ENCODE measurements at places on chromosomes 12 and 14.

DNA sequence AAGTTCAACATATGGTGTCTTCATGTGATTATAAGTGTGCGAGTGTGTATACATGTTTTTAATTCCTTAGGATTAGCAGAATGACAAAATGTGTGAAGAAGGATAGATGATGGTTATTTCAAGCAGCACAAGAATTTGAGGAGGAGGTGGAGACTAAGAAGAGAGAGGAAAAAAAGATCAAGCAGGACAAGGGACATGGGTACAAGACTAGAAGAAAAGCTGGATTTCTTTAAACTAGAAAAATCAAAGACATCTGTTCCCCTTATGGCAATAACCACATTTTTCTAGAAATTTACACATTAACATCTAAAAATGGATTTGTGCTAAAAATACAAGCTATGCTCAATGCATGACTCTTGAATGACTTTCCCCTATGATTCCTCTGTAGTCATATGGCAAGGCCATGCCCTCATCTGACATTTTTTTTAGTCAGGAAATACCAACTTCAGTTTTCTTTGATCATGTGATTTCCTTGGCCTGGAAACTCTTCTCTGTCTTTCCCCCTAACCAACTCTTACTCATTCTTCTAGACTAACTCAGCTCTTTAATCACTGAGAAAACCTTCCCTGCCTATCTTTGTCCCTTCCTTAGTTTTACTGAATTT lies 435.8 kb downstream of the NRXN3 start:
- DNase-seq: peak; percentile 93

GRCh38 chr14:21241218-21241819 lies 27.9 kb downstream of the HNRNPC start:
- peak; percentile 56 for DNase-seq

DNA sequence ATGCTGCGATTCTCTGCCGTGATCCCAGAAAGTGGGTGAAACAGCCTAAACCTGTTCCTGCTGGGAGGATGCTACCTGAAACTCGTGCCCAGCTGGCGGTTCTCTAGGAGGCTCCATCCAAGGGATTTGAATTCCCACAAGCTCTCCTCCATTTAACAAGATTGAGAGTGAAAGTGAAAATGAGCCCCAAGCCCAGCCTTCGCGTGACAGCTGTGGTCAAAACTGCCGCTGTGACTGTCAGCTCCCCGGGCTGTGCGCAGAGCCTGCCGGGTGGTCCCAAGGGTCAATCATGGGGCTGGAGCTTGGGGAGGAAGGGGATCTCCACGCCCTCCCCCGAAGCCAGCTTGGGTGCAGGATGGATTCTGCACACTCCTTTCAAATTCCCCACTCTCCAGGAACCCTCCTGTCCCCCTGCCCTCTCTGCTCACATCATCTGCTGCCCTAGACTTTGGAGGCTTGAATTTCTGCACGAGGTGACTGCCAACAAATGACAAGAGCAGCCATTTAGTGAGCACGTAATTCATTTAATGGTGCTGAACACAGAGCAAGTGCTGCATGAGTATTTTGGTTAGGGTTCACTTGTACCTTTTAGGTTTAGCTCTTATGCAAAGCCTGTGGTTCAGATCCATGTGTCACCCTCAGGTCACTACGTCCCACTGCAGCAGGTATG lies 5.3 kb downstream of the ASB2 start:
- DNase-seq: peak; percentile 43

GRCh38 chr12:65164774-65165173 lies 4.6 kb upstream of the LEMD3 start:
- DNase-seq: no peak

GRCh38 chr12:76030341-76031080 lies 1.1 kb downstream of the PHLDA1 start:
- DNase-seq: peak; percentile 72

GRCh38 chr14:22332686-22333421 lies 256.2 kb downstream of the DAD1 start:
- DNase-seq: no peak

- DNase-seq: no peak
Observed at GRCh38 chr12:126807312-126807865, 1459.6 kb upstream of the TMEM132C start.

GRCh38 chr12:84701041-84701440 lies 211.6 kb downstream of the SLC6A15 start:
- no peak for DNase-seq

- DNase-seq: peak; percentile 53
Observed at GRCh38 chr12:94560431-94561221, 89.7 kb downstream of the TMCC3 start.

GRCh38 chr14:74949859-74950573 lies 5.4 kb downstream of the PGF start:
- no peak for DNase-seq

GRCh38 chr14:74217672-74218448 lies 21.4 kb upstream of the VSX2 start:
- DNase-seq: peak; percentile 81

DNA sequence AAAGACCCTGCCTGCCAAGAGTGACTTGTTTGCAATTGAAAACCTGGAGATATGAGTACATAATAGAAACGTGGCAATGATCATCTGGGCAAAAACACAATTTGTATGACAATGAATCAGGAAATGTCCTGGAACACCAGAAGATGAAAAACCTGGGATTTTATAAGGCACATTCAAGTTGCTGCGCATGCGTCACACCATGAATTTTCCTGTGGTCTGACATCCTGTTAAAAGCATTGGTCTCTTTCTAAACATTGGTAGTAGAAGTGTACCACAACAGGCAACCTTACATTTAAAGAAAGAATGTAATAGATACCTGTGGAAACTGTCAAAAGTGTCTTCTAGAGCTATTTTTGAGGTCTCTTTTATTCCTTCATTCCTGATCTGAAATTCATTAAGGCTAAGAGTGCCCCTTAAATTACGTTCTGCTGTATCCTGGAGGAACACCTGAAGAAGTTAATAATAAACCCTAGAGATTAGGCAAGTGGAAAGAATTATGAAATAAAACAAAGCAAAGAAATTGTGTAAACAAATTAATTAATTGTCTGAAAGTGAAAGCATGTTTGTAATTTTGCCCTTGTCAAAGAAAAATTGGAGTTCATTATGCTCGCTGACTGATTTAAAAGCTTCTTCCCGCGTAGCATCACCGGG lies 676.5 kb downstream of the DIO2 start:
- DNase-seq: no peak

- peak; percentile 39 for DNase-seq
Observed at GRCh38 chr14:79965896-79966295, 245.4 kb downstream of the DIO2 start.

DNA sequence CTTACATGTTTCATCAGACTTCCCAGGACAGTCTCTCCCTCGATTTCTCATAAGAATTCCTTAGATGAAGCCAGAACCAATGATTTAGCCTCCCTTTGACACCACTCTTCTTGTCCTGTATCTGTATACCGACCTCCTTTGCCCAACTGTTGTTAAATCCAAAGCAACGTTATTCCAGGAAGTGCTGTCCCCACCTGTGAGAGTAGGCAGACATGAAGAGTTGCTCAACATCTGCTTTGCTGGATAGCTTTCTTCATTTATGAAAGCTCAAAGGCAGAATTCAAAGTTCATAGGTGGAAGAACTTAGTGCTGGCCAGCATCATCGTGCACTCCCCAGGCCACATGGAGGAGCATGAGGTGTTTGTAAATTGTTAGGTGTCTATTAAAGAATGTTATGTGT lies 55.6 kb downstream of the GTF2A1 start:
- DNase-seq: no peak

- no peak for DNase-seq
Observed at GRCh38 chr12:96590970-96591369, 101.6 kb downstream of the CFAP54 start.

DNA sequence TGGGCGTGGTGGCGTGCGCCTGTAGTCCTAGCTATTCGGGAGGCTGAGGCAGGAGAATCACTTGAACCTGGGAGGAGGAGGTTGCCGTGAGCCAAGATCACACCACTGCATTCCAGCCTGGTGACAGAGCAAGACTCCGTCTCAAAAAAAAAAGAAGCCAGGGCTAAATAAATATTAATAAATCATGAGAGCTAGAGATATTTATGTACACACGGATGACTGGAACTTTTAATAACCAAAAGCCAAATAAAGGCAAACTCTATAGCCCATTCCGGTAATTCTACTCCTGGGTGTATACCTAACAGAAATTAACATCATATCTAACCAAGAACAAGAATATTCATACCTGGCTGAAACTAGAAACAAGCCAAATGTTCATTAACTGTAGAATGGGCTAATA lies 7.7 kb upstream of the TRAFD1 start:
- no peak for DNase-seq

DNA sequence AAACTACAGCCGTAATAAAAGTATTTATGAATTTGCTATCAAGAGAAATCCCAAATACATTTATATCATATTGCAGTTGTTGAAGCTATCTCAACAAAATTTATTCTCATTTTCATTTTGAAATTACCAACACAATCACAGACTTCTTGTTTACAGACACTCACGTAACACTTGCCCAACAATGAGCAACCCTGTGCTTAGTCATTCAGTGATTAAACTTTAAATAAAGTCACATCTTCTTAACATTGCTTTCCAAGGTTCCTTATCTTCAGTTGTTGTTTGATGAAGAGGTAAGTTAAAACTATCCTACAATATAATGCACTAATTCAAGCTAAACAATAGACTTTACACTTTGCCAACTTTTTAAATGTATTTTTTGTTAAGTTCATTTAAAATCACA lies 601.8 kb downstream of the SLC16A7 start:
- DNase-seq: peak; percentile 80

DNA sequence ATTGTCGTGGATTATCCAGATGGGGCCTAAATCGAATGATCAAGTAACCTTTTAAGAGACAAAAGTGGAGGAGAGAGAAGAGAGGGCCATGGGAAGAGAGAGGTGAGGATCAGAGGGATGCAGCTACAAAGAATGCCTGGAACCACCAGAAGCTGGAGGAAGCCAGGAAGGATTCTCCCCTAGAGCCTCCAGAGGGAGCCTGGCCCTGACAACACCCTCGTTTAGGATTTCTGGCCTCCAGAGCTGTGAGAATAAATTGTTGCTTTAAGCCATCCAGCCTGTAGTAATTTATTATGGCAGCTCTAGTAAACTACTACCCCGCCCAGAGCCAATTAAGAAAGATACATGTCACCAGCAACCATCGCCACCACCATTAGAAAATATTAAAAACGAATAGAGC lies 46.2 kb upstream of the GSC start:
- peak; percentile 24 for DNase-seq

- no peak for DNase-seq
Observed at GRCh38 chr14:80844872-80845271, 96.7 kb downstream of the CEP128 start.

DNA sequence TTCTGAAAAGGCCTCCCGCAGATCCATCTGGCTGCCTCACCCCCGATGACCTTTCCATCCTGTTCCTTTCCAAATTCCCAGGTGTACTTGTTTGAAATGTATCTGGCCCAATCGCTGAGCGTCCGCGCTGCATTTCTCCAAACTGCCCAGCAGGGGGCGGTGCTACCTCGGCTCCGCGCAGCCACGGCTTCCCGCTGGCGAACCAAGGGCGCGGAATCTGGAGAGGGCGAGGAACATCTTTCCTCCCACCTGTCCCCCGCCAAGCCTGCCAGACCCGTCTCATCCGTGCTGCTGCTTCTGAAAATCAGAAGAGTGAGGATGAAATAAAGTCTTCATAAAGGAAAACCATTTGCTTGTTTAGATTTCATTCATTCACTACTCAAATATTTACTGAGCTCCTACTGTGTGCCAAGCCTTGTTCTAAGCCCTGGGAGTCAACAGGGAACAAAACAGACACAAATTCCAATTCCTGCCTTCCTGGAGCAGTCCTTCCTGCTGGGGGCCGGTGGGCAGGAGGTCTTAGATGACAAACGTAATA lies 16.8 kb upstream of the MYL2 start:
- DNase-seq: peak; percentile 66

- no peak for DNase-seq
Observed at GRCh38 chr12:124376435-124376834, 81.5 kb downstream of the RFLNA start.

DNA sequence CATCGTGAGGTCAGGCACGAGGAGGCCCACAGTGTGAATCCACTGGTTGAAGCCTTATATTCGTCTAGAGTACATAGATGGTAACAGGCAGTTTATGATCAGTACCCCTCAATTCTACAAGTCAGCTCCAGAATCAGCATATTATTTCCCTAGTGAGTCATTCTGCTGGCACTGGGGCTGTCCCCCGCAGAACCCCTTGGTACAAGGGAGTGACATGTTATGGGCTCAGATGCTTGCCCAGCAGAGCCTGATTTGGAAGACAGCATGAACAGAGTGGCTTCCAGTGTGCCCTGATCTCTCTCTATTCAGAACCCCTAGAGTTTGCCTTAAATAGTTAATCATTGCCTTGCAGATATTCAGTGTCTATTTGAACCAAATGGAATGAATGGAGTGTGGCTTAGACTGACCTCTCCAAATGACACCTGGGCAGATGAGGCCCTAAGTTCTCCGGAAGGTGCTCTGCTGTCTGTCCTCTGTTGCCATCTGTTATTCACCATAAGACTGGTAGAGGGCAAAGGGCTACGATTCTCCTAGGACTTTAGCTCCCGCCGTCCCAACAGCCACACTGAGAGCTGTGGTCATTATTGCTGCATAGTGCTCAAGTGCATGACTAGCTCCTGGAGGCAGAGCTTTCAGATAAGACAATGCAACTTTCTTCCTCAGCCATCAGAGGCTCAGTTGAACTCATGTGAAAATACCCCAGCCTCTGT lies 41.1 kb downstream of the CACNA2D4 start:
- DNase-seq: no peak

GRCh38 chr14:52661314-52661713 lies 34.0 kb downstream of the ERO1A start:
- no peak for DNase-seq

- DNase-seq: peak; percentile 76
Observed at GRCh38 chr12:108802101-108802961, 55.1 kb downstream of the SSH1 start.

DNA sequence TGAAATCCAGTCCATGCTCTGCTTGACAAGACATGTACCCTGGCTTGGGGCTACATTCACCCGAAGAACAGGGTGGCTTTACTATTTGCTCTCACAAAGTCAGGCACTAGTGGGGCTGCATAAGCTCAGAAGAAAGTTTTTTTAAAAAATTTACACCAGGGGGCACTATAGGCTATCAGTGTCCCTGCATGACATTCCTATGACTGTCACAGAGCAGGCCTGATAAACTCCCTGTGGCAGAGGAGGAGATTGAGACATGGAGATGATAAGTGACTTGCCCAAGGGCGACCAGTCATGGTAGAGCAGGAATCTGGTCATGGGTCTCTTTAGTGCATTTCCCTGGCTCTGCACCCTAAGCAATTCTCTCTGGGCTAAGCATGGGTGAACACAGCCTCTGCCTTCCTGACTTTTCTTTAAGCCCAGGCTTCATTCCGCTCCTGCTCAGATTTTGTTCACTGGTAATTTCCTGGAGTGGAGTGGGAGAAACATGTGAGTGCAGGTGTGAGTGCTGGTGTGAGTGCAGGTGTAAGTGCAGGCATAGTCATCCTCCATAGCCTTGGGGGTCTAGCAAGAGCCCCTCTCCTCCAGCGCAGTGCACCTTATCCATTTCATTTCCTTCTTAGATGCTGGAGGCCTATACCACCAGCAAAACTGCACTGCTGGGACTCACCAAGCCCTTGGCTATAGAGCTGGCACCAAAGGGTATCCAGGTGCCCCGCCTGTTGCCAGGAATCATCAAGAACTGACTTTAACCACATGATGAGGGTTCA lies 91.6 kb downstream of the DHRS2 start:
- DNase-seq: peak; percentile 75

GRCh38 chr12:32964981-32965585 lies 68.5 kb upstream of the PKP2 start:
- DNase-seq: no peak

- DNase-seq: peak; percentile 63
Observed at GRCh38 chr12:99984271-99985128, at the start of gene ANKS1B. Gene ANKS1B (minus strand): TSS chr12:99984936. CDS start chr12:99984237, 699 bp downstream.

Data from GM23248 (cell line).